Stimulated activated CD4-positive, alpha-beta T cell treated with anti-CD3 and anti-CD28 coated beads, Interleukin-15, amount 100 ng/mL, for 1 hour (primary cell): ENCODE measurements at places on chromosomes 12 and 14.
A peak's percentile ranks its signal among the peaks of the same experiment; 100 is the strongest.

GRCh38 chr12:26399381-26399780, 204.0 kb downstream of the SSPN start:
- DNase-seq = no peak

DNA sequence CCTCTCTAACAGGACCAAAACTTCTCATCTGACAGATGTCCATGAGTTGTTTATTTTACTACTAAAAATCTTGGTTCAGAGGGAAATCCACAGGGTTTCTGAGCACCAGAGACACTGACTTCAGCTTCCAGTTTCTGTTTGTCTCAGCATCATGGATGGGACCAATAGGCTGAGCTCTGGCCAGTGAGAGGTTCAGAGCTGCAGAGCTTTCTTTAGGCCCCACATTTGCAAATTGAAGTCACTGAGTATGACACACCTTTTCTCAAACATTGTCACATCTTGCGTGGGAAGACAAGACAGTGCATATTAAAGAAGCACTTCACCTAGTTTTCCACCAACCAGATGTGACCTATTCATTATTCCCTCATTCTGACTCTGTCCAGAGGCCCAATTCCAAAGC, 45.2 kb downstream of the RDH12 start:
- no peak for DNase-seq

DNA sequence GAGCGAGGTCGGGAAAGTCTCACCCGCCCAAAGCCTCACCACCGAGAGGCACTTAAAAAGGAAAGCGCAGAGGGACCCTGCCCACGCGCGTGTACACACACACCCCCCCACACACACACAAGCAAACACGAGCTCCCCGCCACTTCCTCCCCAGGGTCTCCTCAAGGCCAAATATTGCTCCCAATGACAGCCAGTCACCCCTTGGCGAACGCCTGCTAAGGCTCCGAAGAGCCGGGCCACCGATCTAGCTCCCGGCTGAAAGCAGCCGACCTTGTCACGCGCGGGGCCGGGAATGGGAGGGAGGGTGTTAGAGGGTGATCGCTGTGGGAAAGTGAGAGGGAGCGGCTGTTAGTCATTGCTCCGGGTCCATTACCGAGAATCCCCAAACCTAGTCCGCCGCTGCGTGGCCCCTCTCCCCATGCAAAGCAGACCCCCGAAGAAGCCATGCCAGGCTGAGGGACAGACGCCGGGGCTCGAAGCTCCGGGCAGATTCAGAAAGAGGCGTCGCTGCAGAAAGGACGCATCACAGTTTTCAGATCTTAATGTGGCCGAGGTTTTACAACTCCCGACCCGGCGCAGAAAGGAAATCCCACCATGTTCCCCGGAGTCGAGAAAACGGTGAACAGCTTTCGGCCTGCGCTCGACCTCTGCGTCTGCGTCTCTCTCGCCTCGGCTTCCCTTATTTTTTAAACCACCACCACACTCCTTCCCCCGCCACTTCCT, 2.6 kb downstream of the BMP4 start:
- DNase-seq = no peak

- DNase-seq = no peak
These were observed 33.7 kb upstream of the KTN1 start for GRCh38 chr14:55546212-55546874.

- DNase-seq = no peak
These were observed 409.0 kb upstream of the PDE3A start for GRCh38 chr12:19959353-19959752.

GRCh38 chr14:89787525-89787924, 167.0 kb downstream of the EFCAB11 start:
- no peak for DNase-seq

GRCh38 chr14:85401384-85401783, 128.6 kb upstream of the FLRT2 start:
- no peak for DNase-seq

GRCh38 chr12:5511644-5512600, 80.0 kb downstream of the NTF3 start:
- DNase-seq = no peak

GRCh38 chr12:71426300-71427047, 13.1 kb upstream of the LGR5 start:
- no peak for DNase-seq

DNA sequence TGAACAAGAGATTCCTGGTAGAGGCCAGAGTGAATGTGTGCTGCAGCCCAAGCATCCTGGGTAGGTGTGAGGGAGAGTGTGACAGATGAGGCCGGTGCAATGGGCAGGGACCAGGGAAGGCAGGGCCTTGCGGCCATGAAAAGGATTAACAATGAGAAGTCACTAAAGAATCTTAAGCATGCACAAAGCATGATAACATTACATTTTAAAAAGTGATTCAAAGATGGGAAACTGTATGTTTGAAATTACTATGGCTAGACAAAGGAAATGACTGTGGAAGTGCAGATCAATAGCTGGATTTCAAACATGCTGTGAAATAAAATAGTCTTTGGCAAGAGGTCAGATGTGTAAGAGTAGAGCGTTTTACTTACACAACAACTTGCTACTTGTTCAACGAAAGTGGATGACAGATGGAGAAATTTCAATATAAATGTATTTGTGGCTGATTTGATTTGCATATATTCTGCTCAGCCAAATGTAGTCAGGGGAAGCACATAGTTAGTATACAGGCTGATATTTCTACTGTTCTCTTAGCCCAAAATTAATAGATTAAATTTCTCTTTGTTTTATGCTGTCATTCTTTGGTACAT, 175.5 kb downstream of the CCDC59 start:
- DNase-seq = no peak

GRCh38 chr12:4164559-4165558, 108.7 kb upstream of the CCND2 start:
- DNase-seq = peak; percentile 28

- DNase-seq = no peak
These were observed 8.7 kb downstream of the KRT71 start for GRCh38 chr12:52543985-52544883.

- DNase-seq = no peak
These were observed 187.6 kb downstream of the NOVA1 start for GRCh38 chr14:26410189-26410685.

- DNase-seq = no peak
These were observed 149.4 kb downstream of the SLC38A4 start for GRCh38 chr12:46676396-46676795.

- DNase-seq = no peak
These were observed 51.0 kb upstream of the BCL11B start for GRCh38 chr14:99322731-99323599.

DNA sequence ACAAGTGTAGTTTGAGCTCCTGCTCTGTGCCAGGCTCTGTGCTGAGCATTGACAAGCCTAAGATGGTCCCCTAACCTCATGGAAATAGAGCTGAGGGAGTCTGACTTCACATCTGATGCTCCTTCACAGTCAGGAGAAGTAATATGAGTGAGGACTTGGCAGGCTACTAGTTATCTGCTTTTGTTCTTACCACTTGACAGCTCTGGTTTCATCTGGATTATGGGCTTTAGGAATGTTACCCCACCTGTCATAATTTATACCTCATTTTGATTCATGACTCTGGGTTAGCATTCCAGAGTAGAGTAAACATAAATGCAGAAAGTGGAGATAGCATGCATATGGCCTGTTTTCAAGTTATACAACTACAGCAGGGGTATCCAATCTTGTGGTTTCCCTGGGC, 40.5 kb downstream of the ATP6V1D start:
- DNase-seq = no peak

- DNase-seq = no peak
These were observed 7.8 kb upstream of the ADGRD1 start for GRCh38 chr12:130945786-130946492.

DNA sequence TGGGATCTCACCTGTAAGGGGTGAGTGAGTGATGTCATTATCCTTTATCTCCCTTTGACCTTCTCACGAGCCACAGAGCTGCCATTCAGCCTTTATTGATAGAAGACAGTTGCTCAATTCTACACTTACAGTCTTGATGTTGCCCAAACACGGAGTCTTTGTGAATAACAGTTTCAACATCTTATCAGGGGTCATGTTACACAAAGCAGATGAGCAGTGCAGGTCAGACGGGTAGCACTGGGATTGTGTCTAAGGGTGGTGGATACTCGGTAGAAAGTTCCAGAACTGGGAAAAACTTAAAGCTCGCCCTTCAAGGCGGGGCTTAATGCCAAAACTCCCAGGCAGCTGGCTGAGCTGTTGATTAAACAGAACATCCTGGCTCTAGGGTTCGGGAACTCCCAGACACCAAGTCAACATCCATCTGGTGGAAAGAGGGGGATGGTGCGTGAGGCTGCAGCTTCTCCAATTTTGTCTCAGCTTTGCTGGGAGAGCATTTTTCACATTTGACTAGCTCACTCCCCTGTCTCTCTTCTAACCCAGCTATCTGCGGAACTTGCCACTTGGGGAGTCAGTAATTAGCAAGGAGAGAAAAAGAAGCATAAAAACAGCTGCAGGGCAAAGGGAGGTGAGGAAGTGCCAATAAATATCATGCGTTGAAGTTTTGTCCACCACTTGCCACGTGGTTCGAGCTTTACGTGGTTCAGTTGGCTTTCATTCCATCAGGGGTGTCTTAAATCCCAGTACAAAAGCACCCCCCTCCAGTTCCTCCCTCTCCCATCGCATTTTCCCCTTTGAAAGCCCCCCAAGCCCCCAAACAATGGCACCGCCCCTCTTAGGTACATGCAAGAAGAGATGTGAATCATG, 31.0 kb downstream of the FOXN4 start:
- no peak for DNase-seq

- no peak for DNase-seq
These were observed 98.0 kb upstream of the RTL1 start for GRCh38 chr14:101001311-101002069.

- no peak for DNase-seq
These were observed 283.4 kb downstream of the DAD1 start for GRCh38 chr14:22305607-22306006.

- no peak for DNase-seq
These were observed 710.2 kb downstream of the TRHDE start for GRCh38 chr12:72982356-72982755.

DNA sequence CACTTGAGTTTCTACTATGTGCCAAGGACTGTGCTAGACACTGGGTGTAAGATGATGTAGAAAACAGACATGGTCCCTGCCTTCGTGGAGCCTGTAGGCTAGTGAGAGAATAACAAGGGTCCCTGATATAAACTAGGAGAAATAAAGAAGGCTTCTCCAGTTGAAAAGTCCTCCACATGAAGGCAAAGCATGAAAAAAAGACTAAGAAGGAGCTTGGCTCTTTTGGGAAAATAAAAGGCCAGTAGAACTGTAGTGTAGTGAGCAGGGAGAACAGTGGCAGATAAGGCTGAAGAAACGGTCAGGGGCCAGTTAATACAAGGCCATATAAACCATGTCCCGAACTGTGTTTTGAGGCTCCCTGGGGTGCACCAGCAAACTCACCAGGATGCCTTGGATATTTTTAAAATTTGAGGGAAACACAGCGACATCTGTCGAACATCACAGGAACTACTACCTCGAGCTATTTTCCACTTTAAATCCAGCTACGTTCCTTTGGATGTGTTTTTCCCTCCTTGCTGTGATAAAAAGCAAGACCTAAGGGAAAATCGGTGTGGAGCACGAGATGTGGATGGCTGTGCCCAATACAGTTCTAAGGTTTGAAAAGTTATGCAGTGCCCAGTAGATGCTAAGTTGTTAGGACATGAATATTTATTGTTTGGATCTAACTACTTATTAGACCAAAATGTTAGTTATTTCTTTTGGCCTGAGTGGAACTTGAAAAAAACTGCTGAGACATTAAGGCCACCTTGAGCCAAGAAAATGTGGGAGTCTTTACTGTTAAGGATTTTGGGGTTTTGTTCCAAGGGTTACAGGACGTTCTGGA, 8.5 kb upstream of the CFL2 start:
- DNase-seq = no peak

GRCh38 chr12:93784339-93785086, 107.3 kb downstream of the CRADD start:
- DNase-seq = no peak

- DNase-seq = no peak
These were observed 455.0 kb upstream of the TMEM132C start for GRCh38 chr12:127811988-127812387.

- DNase-seq = no peak
These were observed 2.7 kb downstream of the CFAP251 start for GRCh38 chr12:121921066-121921465.

GRCh38 chr14:44567997-44568396, 60.9 kb upstream of the FSCB start:
- DNase-seq = no peak

DNA sequence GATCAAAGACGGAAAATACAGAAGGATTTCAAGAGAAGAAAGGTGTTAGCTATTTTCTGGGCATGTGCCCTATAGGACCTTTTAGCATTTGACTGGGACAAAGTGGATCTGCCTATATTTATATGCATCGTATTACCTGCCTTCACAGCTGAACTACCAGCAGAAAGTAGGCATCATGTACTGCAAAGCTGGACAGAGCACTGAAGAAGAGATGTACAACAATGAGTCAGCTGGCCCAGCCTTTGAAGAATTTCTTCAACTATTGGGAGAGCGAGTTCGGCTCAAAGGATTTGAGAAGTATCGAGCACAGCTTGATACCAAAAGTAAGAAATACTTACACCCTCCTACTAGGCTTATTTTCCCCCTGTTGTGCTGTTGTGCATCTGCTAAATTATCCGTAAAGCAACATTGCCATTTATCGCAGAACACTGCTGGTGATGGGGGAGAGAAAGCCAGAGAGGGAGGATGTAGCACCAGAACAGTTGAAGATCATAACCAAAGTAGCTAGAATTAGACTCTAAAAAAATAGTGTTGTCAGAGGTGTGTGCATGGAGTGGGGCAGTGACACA, 282.0 kb upstream of the RGS6 start:
- DNase-seq = no peak

DNA sequence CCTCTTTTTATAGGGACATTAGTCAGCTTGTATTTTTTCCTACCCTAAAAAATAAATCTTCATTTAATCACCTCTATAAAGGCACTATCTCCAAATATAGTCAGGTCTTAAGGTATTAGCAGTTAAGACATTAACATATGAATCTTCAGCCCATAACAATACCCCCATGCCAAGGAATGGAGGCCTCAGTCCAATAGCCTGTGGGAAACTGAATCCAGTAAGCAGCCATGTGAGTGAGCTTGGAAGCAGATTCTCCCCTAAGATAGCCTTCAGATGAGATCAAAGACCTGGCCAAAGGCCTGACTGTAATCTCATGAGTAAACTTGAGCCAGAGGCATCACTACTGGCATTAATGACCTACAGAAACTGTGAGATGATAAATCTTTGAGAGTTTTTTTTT, 232.1 kb upstream of the SYT10 start:
- DNase-seq = no peak

DNA sequence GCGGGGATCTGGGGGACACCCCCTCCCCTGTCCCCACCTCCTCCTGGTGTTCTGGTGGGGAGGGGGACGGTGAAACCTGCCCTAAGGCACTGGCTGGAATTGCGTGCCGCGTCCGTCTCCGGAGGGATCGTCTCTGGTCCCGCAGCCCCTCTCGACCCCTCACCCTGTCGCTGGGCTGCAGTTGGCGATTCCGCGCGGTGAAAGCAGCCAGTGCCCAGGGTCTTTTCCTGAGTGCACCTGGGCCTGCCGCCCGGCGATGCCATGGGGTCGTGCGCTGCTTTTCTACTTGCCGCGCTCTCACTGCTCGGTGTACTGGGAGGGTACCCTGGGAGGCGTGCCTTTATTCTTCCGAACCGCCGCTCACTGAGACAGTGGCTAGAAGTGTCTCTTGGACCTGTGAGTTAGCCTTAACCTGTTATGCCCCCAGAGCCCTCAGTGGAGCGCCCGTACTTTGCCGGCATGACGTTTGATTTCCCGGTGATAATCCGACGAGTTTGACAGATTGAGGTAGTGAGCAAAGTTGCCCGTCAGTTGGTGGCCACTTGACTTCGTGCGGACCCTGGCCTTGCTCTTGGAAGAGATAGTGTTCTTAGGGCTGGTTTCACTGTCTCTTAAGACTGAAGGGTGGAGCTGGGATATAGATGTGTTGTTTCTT, 788 bp downstream of the SFSWAP start:
- no peak for DNase-seq

- DNase-seq = peak; percentile 76
These were observed 235 bp downstream of the RAB2B start for GRCh38 chr14:21476523-21476924.
